ENCODE measurements at places on chromosomes 5 and 9.

- no peak for DNase-seq
These were observed 114.6 kb upstream of the SLC12A2 start for GRCh38 chr5:127969002-127969401.

DNA sequence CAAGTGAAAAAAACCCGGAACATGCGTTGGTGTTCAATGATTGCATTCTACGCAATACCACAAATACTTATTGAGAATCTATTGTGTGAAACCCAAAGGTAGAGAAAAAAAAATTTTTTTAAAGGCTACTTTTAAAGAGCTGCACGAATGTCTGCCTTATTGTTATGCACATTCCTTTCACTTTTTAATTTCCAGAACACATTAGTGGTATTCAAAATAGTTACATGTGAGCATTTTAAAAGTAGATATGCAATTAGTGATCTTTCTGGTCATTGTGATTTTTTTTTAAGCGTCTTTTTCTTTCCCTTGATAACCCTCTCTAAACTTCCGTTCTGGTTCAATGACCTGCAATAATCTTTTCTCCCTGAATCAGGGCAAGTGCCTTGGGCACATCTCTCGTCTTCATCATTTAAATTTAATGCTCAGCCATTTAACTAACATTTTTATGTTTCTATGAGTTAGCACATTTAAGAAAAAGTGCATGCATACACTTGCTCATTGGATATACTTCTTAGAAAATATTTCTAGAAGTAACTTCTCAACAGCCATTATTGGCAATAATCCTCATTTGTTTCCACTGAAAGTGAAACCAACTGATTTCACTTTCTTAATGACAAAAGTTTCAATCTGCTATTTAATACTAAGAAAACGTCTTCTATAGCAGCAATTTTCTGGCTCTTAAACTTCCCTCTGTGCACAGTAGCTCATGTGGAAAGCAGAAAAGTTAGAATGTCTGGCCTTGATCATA is 80.3 kb downstream of the CDH6 start:
- DNase-seq, result no peak

DNA sequence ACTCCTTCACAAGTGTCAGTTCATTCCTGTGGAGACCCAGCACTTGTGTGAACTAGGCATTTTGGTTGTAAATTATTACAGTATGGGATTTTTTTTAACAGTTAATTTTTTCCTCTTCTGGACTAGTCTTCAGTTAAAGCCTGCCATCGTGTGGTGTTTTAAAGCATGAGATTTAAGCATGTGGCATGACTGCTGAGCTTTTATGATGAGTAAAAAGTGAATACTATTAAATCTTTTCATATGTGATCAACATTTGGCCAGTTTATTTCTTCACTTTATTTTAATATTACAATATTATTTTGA is 25.0 kb downstream of the LMNB1 start:
- DNase-seq, result no peak

DNA sequence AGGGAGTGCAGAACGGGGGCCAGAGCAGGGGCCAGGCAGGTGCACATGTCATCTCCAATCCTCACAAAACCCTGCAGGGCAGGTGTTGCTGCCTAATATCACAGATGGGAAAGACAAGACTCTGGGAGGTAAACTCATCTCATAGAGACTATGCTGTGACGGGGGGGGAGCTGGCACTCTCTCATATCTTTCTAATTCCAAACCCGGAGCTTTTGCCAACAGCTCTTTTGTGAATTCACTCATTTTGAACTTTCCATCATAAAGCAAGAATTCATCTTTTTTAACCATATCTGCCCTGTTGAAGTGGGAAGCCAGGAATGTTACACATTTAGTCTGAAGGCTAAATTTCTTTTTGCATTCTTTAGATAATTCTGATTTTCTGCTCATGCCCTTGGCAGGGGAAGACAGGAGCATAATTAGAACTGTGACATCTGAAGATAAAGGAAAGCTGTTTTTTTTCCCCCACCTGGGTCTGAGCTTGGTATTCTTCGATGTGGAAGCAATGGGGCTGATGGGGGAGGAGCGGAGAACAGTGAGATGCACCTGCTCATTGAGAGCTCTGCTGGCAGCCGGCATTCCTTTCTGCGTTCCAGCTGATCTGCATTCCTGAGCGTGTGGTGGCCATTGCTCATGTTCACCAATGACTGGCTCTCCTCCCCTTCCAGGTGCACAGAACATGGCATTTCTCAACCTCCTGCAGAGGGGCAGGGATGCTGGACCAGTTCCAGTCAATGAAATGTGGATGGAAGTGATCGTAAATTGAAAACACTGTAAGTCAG is 159.2 kb downstream of the NSG2 start:
- DNase-seq, result no peak

GRCh38 chr9:97512966-97513560 is 11.6 kb downstream of the TMOD1 start:
- no peak for DNase-seq

DNA sequence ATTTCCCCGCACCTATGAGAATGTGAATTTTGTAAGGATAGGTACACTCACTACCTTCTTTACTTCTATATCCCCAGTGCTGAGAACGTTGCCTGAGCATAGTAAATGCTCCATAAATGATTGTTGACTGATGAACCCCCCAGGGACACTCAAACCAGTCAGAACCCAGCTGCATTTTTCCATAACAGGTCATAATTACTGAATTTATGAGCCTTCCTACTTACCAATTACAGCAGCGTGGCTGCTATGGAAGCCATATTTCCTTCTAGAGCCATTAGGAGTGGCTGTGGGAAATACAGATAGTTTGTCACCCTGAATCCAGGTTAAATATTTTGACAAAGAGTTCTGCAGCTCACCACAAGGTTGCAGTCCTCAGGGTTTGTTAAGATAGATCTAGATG is 135.0 kb downstream of the TAF11L14 start:
- no peak for DNase-seq

DNA sequence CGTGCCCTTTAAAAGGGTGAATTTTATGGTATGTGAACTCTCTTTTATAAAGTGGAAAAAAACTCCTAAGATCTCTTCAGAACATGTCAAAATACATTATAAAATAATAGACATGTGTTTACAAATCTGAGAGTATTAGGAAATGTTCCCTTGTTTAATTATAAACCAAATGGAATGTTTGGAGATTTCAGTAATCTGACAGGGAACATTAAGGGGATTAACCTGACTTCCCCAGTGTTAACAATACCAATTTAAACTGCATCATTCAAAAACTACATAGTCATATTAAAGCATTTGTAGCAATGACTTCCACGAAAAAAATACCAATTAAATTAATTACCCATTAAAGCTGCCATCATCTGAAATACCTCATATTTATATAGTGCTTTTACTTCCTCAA is 1.6 kb upstream of the OCLN start:
- DNase-seq, result no peak

DNA sequence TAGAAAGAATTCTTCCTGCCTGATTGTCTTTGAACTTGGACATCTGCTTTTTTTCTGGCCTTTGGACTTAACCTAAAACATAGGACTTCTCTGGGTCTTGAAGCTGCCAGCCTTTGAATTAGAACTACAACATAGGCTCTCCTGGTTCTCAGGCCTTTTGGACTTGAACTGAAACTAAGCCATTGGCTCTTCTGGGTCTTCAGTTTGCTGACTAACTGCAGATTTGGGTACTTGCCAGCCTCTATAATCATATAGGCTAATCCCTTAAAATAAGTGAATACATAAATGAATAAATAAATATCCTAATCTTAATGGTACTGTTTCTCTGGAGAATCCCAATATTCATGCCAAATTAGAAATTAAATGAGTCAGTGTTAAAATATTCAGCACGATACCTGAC is 473.4 kb upstream of the PAPPA start:
- no peak for DNase-seq

GRCh38 chr9:93319301-93319991 is 132.0 kb upstream of the FAM120A start:
- DNase-seq, result no peak

- DNase-seq, result no peak
These were observed 180.4 kb downstream of the DAB2IP start for GRCh38 chr9:121831869-121832268.

DNA sequence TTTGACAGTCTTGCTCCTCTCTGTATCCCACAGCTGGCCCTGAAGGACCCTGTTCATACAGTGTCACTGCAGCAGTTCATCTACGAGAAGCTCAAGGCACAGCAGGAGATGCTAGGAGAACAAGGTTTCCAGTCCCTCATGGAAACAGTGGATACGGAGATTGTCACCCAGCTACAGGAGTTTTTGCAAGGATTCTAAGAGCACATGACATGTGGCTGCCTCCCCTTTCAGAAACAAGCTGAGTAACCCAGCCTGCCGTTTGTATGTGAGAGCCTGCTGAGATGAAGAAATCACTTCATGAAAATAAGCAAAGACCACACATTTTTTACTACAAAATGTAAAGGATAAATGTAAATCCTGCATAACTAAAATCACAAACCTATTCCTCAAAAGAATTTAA is 48.5 kb downstream of the LRRC70 start:
- DNase-seq, result no peak

- DNase-seq, result no peak
These were observed 41.1 kb upstream of the ACOT12 start for GRCh38 chr5:81435023-81435422.

DNA sequence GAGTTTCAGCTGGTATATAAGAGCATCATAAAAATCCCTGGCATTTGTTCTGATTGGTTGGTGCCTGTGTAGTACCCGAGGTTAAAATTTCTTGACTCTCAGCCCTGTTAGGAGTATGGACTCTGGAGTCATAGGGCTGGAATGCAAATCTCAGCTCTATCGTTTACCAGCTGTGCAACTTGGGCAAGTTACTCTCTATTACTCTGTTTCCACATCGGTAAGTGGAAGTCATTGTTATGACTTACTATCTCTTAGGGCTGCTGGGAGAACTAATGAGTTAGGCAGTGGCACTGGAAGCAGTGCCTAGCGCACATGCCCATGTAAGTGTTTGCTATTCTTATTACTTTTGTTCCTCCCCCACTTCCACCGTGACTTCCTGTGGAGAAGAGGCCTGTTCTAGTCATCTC is 141.6 kb downstream of the BOD1 start:
- DNase-seq, result no peak

DNA sequence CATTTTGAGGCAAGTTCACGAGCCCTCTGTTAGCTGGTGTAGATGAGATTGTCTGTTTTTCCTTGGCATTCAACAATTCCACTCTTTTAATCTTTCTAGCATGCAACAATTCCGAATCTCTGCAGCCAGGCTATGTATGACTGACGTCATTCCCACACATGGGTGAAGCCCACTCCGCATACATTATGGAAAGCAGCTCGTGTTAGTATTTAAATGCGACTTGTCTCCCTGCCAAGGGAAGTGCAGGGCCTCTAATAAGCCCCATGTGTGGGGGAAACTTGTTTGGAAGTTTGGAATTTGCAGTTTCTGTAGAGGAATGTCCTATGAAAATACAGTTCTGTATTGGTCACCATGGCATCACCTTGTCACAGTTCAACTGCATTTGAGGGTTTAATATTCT is 146.0 kb upstream of the FBXL7 start:
- DNase-seq, result no peak

DNA sequence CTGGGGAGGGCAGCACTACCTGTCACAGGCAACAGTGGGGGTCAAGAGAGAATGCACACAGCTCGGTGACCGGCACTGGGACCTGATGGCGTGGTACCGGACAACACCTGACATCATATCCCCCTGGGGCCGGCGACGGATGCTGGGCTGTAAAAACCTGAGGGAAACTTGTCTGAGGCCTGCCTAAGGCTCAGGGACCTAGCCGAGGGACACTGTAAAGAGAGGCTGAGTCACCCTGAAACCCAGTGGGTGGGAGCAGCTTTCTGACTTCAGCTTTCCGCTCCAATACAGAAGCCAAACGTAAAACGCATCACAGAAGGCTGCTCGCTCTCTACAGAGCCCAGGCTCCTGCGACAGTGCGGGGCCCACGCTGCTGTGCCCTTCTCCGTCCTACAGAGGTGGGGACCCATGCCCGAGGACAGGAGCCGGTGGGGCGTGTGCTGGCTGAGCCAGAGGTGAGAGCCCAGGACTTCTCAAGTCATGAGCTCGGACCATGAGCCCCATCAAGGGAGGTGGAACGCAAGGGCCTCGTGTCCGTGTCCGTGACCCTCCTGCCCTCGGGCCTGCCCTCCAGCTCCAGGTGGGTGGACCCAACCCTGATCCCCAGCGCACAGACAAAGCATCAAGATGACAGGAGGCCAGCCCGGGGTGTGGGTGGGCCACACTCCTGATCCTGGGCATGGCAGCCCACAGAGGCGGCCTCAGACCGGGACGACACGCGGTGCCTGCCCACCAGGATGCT is 5.3 kb downstream of the RALGDS start:
- peak; percentile 83 for DNase-seq

GRCh38 chr9:129752900-129753729 is at the start of gene PTGES:
TSS of gene PTGES (minus strand) at chr9:129753042. CDS start at chr9:129753012, 30 bp downstream.
- DNase-seq, result peak; percentile 59

DNA sequence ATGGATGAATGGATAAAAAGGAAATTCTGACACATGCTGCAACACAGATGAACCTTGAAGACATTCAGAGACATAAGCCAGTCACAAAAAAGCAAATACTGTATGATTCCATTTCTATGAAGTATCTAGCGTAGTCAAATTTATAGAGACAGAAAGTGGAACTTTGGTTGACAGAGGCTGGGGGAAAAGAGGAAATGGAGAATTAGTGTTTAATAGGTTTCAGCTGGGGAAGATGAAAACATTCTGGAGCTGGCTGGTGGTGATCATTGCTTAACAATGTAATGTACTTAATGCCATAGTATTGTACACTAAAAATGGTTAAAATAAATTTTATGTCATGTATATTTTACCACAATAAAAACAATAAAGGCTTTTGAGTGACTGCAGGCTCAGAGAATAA is 24.2 kb downstream of the PPIC start:
- DNase-seq, result no peak

- no peak for DNase-seq
These were observed 6.8 kb upstream of the NTNG2 start for GRCh38 chr9:132154863-132155567.

DNA sequence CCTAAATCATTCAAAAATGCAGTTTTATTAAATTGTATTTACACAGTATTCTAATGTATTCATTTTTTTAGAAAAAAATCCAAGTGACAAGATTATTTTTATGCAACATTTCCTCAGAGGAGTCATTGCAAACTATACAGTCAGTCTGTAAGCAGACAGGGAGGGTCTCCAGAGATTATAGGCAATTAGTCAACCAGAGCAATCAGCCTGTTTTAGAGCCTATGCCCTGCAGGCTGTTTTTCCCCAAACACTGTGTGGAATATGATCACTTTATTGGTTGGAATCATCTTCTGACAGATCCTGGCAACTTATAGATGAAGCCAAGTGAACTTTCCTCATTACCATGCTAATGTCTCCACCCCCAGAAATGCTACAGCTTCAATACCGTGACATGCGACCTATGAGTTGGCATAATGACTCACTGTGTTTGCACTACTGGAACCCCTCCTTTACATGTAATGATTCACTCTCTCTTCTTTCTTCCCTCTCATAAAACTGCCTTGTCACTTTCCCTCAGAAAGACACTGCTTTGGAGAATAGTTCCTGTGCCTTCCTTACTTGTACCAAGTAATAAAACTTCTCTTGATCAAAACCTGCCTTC is 577.7 kb upstream of the FTMT start:
- no peak for DNase-seq

GRCh38 chr9:105865285-105865684 is 170.9 kb downstream of the TMEM38B start:
- no peak for DNase-seq

GRCh38 chr5:6435356-6435755 is 13.3 kb upstream of the UBE2QL1 start:
- DNase-seq, result peak; percentile 26

All from activated CD4-positive, alpha-beta T cell treated with anti-CD3 and anti-CD28 coated beads for 48 hours (primary cell).